Activated CD4-positive, alpha-beta T cell treated with anti-CD3 and anti-CD28 coated beads, Interleukin-2, amount 50 U/mL, for 4 hours (primary cell): ENCODE measurements at places on chromosomes 16 and 17.

- no peak for DNase-seq
Observed at GRCh38 chr17:8966926-8967325, 1.4 kb upstream of the PIK3R5 start.

DNA sequence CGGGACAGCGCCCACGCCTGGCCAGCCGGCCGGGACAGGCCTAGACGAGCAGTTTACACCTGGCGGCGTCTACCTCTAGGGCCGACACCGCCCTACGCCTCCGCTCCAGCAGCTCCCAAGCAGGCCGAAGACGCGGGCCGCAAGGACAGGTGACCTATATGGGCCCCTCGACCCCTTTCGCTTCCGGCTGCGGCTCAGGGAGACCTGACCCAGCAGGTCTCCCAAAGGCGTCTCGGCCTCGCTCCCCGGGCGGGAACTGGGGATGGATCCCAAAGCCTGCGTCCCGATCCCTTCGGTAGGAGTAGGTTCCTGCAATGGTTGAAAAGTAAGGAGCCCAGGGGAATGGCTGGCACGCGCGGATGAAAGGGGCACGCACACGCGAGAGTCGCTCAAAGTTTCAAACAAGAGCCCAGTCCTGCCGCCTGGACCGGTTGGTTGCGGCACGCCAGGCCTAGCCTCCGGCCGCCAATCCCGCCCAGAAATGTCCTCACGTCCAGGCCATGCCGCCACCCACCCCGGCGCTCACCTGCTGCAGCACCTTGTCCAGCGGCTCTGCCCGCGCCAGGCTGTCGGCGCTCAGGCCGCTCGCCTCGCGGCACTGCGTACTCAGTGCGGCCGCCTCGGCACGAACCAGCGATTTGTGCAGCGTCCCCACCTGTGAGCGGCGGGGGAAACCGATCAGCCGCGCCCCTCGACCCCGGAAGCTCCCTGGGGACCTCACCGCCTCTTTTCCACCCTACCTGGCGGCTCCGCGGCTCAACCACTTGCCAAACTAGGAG, 630 bp downstream of the ESRP2 start:
- no peak for DNase-seq

DNA sequence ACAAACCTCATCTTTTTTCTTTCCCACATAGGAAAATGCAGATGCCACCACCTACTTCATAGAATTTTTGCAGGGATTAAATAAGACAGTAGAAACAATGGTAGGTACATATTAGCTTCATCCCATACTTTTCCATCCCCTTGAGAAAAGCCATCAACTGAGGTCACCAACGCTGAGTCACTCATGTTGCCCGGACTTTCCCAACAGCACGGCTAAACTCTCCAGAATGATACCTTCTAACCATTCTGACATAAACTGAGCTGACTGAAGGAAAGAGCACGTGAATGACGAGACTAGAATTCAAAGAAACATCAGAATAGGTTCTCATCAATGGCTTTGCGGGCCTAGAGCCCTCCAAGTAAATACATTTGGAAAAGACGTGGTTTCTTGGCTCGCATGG, 146.0 kb upstream of the RCVRN start:
- no peak for DNase-seq

DNA sequence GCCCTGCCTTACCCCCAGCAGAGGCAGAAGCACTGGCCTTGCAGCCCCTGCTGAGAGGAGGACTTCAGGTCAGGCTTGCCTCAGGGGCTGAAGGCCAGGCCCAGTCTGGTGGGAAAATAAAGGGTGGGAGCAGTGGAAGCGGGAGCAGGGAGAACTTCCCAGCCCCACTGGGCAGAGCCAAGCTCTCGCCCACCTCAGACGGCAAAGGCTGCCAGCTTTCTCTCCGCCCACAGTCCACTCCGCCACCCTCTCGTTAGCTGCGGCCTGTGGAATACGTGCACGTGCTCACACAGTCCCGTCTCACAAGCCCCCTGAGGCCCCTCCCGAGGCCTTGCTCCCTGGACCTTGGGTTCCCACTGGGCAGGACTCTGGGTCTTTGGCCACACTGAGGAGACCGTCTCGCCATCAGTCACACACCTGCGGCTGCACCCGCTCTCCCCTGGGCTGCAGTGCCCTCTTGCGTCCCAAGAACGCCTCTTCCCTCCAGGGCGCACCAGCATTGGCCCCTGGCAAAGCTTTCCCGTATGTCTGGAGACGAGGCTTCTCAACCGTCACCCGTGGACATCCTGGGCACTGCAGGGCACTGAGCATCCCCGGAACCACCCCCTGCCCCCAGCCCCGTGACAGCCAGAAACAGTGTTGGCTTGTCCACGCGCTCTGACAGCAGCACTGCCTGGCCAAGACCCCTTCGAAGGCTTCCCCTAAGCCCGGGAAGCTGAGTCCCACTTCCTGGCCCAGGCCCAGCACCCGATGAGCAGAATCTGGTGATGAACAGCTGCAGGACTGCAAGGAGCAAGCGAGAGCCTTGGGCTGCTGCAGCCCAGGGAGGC, 8.3 kb downstream of the MRPL28 start:
- DNase-seq: peak; percentile 68

- no peak for DNase-seq
Observed at GRCh38 chr17:68420065-68420464, 37.2 kb downstream of the WIPI1 start.

- no peak for DNase-seq
Observed at GRCh38 chr17:46975287-46975686, 3.8 kb downstream of the RPRML start.
